Natural killer cell (primary cell): ENCODE measurements at places on chromosomes 4 and X.
A peak's percentile ranks its signal among the peaks of the same experiment; 100 is the strongest.

DNA sequence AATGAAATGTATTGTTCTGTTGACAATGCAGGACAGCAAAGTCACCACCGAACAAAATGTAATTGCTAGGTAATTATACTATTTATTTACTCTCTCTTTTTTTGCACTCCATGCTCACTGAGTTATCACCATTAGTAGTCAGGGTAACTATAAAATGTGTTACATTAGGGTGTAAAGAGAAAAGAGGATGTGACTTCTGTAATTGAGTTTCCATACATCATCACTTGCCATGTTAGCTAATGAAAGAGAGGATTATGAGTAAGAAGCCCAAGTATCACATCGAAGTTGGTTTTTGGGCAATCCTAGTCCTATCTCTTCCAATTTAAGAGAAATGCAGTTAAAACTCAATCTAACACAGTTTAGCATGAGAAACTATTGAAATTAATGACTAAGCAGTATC is 7.6 kb downstream of the ZXDA start:
- H3K36me3 ChIP-seq: no peaks in the 10 kb centered on the region
- no peak overlapping the region for H3K27ac ChIP-seq
- no peaks in the 10 kb centered on the region for H3K4me1 ChIP-seq

DNA sequence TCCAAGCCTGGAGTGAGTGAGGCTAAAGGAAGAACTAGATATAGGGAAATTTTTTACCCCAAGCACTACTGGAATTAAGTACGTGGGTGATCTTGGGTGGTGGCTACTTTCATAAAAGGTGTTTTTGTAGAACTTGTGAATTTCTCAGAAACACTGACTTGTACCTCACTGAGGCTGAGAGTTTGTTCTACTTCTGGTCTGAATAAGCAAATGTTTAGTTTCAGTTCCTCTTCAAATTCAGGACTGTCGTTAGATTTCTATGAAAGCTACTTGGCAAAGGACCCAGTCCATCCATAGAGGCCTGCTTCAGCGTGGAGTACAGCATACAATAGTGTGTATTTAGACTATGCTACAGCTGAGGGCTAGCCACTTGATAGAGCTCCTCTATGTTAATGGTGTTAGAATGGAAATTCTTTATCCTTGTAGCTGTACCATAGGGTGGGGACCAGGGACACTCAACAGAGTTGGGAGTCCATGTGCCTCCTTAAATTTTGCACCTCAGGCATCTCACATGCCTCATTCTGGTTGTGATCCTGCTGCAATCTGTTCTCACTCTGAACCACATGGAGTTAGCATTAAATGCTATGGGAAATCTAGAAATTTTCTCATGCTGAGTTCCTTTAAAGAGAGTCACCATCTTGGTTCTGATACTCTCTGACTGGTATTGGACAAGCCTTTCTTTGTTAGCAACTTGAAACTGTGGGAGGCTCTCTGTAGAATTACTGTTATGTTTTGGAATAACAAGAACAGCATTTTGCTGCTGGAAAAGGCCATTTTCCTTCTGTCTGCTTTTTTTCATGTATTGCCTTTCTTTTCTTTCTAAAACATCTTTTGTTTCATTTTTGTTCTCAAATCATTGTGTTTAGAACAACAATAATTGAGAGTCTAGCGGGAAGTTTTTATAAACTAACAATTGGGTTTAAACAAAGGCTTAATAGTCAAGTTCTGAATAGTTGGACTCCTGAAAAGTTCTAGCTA is 86.8 kb downstream of the PDGFRA start:
- no peaks in the 10 kb centered on the region for H3K36me3 ChIP-seq
- no peaks in the 10 kb centered on the region for H3K27me3 ChIP-seq

DNA sequence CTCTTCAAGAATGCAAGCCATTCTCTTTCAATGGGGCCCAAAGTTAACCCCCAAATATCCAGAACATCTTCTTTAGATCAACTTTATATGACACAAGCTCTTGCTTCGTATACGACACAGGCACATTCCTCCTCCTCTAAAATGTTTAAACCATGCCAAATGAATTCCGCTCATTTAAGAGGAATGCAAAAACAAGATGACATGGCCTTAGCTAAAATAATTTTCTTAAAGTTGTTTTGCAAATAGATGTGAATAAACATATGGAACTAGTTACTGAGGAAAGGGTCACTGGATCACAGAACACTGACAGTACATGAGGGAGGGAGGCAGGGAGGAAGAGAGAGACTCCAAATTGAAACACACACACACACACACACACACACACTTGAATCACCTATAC is 97.4 kb downstream of the RASL11B start:
- H3K36me3 ChIP-seq: no peaks in the 10 kb centered on the region
- H3K27ac ChIP-seq: no peak overlapping the region
- H3K4me3 ChIP-seq: no peak overlapping the region
- DNase-seq: no peak

DNA sequence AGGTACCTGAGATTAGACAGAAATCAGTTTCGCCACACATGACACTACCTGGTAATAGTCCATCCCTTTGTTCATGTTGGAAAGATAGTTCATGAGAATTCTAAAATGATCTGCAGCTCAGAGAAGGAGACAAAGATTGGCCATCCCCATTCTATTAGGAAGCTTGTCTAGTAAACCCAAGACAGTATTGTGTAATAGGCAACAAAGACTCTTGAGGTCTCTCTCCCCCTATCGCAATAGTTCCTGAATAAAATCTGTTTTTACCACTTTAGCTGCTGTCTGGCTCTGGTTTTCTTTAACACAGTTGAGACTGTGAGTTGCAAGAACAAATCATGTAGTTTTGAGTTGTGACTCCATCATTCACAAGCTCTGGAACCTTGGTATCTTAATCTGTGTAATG is 14.8 kb upstream of the BBS7 start:
- H3K4me3 ChIP-seq: no peak overlapping the region
- no peak for DNase-seq
- peaks cover 6% of the 10 kb centered on the region for H3K27me3 ChIP-seq
- no peak overlapping the region for H3K27ac ChIP-seq
- H3K4me1 ChIP-seq: no peaks in the 10 kb centered on the region
- H3K36me3 ChIP-seq: no peaks in the 10 kb centered on the region

- DNase-seq: no peak
- H3K27me3 ChIP-seq: no peaks in the 10 kb centered on the region
- no peak overlapping the region for H3K27ac ChIP-seq
- H3K36me3 ChIP-seq: no peaks in the 10 kb centered on the region
- no peak overlapping the region for H3K4me3 ChIP-seq
Observed at GRCh38 chrX:122666601-122667000, 517.5 kb upstream of the GRIA3 start.

DNA sequence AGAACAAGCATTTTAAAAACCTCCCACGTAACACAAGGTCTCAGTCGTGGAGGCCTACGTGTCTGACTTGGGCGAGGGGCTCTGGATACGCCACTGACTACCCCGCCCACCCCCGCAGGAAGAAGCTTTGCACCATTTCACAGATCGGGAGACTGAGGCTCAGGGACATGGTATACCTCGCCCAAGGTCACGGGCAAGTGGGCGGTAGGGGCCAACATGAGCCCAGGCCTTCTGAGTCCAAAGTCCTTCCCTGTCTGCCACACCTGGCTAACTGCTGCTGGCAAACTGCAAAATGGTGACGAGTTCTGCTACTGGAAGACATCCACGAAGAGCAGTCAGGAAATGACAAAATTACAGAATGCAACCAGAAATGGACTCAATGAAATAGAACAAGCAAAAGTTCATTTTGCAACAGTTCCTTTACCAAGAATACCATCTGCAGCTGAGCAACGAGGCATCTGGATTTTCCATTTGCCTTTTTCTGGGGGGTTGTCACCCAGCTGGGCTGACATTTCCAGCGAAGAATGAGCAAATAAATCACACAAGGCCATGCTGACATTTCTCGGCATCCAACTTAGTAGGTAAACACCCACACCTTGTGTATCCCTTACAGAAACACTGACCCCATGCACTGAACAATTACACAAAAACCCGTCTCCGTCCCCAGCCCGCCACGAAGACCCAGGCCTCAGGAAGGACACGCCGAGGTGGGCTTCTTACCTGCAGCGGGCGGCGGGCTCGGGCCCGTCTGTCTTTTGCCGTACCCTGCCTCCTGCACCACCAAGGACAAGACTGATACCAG is 70.2 kb upstream of the AFAP1 start:
- H3K4me1 ChIP-seq: no peaks in the 10 kb centered on the region
- no peak overlapping the region for H3K4me3 ChIP-seq
- H3K36me3 ChIP-seq: no peaks in the 10 kb centered on the region
- no peaks in the 10 kb centered on the region for H3K27me3 ChIP-seq
- DNase-seq: no peak

- DNase-seq: no peak
- no peak overlapping the region for H3K27ac ChIP-seq
- H3K4me3 ChIP-seq: no peak overlapping the region
Observed at GRCh38 chr4:98780926-98781325, 122.5 kb upstream of the TSPAN5 start.

GRCh38 chrX:148741441-148741840 is 241.0 kb downstream of the AFF2 start:
- H3K36me3 ChIP-seq: no peaks in the 10 kb centered on the region
- H3K27ac ChIP-seq: no peak overlapping the region
- H3K4me3 ChIP-seq: no peak overlapping the region
- DNase-seq: no peak
- H3K4me1 ChIP-seq: no peaks in the 10 kb centered on the region

DNA sequence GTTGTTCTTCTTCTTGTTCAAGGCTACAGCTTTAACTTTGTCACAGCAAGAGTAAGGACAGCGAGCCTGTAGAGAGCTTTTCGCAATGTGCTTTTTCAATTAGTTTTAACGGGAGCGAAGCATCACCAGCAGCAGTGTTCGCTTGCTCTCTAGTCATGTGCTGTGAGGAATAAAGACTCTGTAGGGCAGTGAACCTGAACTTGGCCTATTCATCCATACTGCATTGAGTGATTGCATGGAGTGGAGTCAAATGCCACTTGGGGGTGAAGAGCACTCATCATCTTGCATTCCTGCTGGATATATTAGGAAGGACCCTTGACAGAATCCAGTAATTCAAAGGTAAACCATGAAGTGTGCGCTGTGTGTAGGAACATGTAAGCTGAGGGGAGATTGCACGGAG is 240.0 kb downstream of the FRMPD4 start:
- no peak for DNase-seq
- no peaks in the 10 kb centered on the region for H3K4me1 ChIP-seq
- H3K4me3 ChIP-seq: no peak overlapping the region
- no peaks in the 10 kb centered on the region for H3K27me3 ChIP-seq

GRCh38 chrX:14865201-14865600 is 7.7 kb downstream of the FANCB start:
- H3K4me1 ChIP-seq: no peaks in the 10 kb centered on the region
- H3K27me3 ChIP-seq: no peaks in the 10 kb centered on the region
- no peak for DNase-seq

- no peak for DNase-seq
- no peaks in the 10 kb centered on the region for H3K36me3 ChIP-seq
- no peaks in the 10 kb centered on the region for H3K27me3 ChIP-seq
Observed at GRCh38 chr4:140637836-140638235, 69.1 kb upstream of the UCP1 start.

DNA sequence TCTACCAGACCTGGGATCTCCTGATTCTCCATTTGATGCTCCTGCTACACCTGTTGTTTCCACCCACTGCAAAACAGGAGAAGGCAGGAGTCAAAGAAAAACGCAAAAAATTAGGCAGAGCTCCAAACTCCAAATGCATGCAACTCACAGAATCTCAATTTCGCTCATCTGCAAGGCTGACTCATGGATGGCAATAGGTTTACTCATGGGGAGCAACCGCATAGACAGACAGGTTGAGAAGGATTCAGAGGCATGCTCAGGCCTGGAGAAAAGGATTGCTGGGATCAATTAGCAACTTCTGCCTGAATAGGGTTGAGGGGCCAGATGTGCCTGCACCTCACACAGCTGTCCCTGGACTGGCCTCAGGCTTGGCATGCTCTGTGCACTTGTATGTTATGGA is 231.0 kb downstream of the LDB2 start:
- H3K4me1 ChIP-seq: no peaks in the 10 kb centered on the region
- no peak overlapping the region for H3K4me3 ChIP-seq
- H3K27ac ChIP-seq: no peak overlapping the region
- DNase-seq: no peak

- H3K27me3 ChIP-seq: no peaks in the 10 kb centered on the region
- no peak for DNase-seq
- no peaks in the 10 kb centered on the region for H3K36me3 ChIP-seq
- H3K4me3 ChIP-seq: no peak overlapping the region
Observed at GRCh38 chr4:5574386-5574785, 134.0 kb downstream of the EVC2 start.

DNA sequence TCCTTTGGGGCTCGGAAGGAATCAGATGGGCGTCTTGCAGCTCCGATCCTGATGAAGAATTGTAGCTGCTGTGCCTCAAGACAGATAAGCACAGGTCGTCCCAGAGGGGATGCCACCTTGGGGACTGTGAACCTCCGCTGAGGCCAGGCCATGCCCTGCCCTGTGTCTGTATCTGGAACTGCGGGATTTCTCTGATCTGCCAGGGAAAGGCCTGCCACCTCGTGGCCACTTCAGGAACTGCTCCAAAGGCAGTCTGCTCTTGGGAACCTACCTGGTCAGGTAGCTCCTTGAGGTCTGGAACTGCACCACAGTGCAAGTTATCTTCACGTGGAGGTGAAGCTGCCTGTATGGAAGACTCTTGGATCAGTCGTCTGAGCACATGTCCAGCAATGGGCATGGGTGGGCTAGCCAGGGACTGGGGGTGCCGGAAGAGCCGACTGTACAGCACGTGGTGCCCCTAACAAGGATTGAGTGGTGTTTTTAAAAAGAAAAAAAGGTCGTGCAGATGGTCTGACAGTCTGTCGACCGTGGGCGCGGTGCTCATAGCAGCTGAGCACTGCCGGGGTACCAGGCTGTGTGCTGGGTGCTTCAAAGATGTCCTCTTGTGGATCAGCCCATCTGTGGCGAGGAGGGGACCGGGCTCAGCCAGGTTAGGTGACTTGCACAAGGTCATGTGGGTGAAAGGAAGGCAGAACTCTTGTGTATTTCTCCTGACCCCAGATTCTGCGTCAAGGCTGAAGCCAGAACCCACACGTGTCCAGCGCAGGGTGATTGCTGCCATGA is 3.1 kb upstream of the GRPEL1 start:
- H3K27ac ChIP-seq: no peak overlapping the region
- DNase-seq: peak; percentile 79
- H3K4me3 ChIP-seq: no peak overlapping the region
- no peaks in the 10 kb centered on the region for H3K36me3 ChIP-seq
- peaks cover 27% of the 10 kb centered on the region for H3K4me1 ChIP-seq

DNA sequence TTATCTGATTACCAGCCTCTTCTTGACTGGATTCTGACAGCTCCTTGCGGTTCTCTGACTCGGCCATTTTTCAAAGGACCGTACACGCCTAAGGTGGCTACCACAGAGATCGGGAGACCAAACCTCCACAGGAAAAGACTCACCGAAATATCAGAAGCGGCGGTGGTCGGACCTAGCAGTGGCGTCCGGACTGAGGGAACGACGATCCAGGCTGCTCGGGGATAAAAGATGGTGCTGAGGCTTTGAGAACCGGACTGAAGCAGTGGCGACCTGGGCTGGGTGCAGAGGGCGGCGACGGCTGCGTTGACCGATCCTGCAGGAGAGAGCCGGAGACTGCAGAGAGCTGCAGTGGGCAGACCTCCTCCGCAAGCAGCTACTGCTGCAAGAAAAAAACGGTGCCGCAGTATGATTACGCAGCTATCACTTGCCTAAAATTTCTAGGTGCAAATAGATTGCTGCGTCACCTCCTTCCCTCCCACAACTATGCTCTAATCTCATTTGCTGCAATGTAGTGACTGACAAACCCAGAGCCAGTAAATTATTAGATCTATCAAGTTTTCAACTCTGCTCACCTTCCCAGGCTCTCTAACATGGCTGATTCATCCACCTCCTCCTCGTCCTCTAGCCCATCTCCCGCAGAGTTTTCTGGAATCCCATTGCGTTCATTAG is at the start of gene NAP1L2:
Gene NAP1L2, minus strand, starts transcription at position 426 of the 669 bp plus-strand sequence. Its CDS starts 359 bp downstream, at position 67.
- peaks cover 2% of the 10 kb centered on the region for H3K4me1 ChIP-seq
- H3K27me3 ChIP-seq: no peaks in the 10 kb centered on the region
- peak within 1 kb of the TSS; percentile 55 for H3K4me3 ChIP-seq
- no peaks in the 10 kb centered on the region for H3K36me3 ChIP-seq
